ENCODE measurements at places on chromosomes 4 and X.

GRCh38 chrX:153934148-153934761 is 582 bp downstream of the NAA10 start:
- no peak for DNase-seq

- no peak for DNase-seq
Measured at GRCh38 chr4:79043138-79043537, 103.9 kb upstream of the PAQR3 start.

DNA sequence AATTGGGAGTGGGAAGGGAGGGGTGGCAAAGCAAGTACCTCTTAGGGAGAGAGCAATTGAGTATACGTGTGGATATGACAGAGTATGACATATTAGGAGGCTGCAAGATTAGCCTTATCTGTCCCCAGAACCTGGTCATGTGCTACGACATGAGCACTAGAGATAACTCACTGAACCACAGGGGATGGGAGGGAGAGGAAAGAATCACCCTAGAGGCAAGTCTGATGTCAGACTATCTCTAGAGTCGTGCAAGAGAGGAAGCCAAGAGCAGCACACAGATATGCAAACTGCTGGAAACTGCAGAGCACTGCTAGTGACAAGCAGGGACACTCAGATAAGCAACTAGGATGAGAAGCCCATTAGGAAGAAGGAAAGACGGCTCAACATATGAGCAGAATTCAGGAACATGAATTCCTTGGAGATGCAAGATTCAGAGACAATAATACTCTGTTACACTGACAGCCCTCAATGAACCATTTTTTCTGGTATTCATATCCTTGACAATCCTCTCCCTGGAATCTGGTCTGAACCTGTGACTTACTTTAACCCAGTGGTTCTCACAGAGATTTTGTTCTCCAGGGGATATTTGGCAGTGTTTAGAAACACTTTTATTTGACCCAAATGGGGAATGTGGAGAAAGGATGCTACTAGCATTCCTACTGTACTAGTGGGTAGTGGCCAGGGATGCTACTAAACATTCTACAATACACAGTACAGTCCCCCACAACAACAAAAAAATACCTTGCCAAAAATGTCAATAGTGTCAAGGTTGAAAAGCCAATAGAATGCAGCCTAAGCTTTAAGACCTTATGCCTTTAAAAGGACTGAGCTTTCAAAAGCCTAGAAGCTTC is 84.0 kb upstream of the BMP2K start:
- no peak for DNase-seq

GRCh38 chr4:79241846-79242245 is 84.0 kb downstream of the NAA11 start:
- DNase-seq: no peak

DNA sequence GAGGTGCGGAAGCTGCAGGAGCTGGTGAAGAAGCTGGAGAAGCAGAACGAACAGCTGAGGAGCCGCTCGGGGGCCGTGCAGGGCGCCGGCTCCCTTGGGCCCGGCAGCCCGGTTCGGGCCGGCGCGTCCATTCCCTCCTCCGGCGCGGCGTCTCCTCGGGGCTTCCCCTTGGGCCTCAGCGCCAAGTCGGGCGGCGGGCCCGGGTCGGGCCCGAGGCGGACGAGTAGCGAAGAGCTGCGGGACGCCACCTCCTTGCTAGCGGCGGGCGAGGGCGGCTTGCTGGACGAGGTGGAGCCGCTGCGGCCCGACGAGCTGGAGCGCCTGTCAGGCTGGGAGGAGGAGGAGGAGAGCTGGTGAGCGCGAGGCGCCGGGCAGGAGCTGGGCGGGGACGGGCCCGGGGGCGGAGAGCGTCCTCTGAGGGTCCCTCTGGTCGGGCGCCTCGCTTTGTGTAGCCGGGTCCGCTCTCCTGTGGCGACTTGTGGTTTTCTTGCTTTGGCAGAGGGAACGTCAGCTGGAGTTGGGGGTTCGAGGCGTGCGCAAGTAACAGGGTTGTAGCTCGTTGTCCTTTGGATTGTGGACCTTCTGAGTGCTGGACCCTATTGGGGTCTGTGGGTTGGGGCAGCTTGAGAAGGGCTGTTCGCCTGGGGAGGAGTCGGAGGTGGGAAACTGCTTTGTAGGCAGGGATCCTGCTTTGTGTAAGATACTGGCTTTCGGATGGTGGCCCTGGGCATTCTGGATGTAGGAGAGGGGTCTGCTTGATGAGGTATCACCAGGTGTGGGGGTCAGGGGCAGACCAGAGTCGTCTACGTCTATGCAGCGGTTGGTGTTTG is 662 bp downstream of the SLAIN2 start:
- no peak for DNase-seq

GRCh38 chr4:174505892-174506291 is 16.4 kb downstream of the HPGD start:
- DNase-seq: no peak

GRCh38 chrX:138683600-138683999 is 27.9 kb downstream of the FGF13 start:
- no peak for DNase-seq

DNA sequence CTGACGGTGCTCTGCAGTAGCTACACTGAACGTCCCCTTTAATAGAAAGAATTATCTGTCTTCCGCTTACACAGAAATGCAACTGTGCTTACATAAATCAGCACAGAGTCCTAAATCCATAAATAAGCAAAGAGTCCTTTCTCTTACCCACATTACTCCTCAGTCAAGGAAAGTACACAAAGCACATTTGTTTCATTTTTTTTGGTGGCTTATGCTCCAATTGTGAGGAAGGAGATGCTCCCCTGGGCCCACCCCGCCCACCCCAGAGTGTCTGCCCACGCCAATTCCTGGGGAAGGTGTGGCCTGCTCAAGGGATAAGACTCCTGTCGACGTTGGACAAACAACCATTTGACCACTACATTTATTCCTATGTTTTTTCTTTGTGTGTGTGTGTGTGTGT is 53.8 kb downstream of the CPLX1 start:
- no peak for DNase-seq

DNA sequence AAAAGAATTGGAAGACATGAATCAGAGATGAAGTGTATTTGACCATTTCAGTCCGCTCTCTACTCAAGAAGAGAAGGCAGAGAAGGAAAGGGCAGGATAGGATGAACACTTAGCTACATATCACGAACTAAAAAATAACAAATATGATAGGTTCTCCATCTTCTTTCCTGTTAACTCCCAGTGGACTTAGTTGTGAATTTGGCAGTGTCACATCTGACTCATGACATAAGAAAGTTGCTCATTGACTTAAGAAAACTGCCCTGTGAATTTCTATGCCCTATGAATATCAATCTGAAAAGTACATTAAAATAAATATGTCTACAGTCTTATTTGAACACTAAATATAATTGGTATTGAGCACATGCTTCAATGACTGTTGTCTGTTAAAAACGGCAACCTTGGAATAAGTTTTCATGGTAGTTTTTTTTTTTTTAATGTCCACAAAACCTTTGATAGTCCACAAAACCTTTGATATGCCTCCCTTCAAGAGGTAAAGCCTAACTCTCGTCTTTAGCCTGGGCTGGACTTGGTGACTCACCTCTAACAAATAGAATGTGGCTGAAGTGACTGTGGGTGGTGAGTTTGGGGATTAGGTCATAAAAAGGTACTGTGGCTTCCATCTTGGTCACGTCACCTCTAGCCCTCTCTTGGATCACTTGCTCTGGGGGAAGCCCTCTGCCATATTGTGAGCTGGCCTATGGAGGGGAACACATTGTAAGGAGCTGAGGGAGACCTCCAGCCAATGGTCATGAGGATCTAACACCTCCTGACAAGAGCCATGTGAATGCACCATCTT is 184.7 kb upstream of the S100G start:
- no peak for DNase-seq

DNA sequence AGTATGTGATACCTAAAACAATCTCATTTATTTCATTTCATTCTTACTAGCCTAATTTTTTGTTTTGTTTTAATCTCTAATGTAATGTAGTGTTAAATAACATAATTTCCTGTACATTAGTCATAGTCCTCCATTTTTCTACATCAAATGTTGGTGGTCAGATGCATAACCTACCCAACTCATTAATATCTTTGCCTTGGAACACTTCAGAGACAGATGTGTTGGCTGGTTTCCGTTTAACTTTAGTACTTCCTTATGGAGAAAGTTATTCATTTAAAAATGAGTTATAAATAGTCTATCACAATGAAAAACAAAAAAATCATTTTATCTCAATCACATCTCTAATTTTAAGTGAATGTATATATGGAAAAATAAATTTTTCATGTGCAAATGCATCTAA is 190.2 kb downstream of the ANTXR2 start:
- DNase-seq: no peak

GRCh38 chr4:25670991-25671390 is 15.3 kb downstream of the SLC34A2 start:
- no peak for DNase-seq

GRCh38 chr4:71524756-71525155 is 185.9 kb downstream of the SLC4A4 start:
- no peak for DNase-seq

Measured in epithelial cell of prostate (primary cell).